Right atrium auricular region (tissue), 2 donors: ENCODE measurements at places on chromosomes 2 and 18.

GRCh38 chr18:26685438-26686157 is 137.2 kb upstream of the KCTD1 start:
- no peak for DNase-seq

- no peak for DNase-seq
Measured at GRCh38 chr2:46875226-46875899, 40.2 kb downstream of the MCFD2 start.

- DNase-seq = peak; percentile 87
Measured at GRCh38 chr2:238868616-238869292, 20.9 kb downstream of the TWIST2 start.

GRCh38 chr2:42054714-42055430 is 7.1 kb downstream of the PKDCC start:
- no peak for DNase-seq

DNA sequence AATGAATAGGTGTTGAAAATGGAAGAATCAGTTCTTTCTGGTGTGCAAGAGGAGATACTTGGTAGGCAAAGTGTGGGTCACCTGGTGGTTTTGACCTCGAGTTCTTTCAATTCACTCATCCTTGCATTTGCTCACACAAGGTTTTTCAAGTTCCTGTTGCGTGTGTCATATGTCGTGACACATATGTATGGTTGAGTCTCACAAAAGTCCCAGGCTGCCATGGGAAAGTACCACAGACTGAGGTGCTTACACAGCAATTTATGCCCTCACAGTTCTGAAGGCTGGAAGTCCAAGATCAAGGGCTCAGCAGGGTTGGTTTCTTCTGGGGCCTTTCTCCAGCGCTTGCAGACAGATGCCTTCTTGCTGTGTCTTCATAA is 64.4 kb downstream of the NCK2 start:
- no peak for DNase-seq

GRCh38 chr2:168495524-168495923 is 39.5 kb downstream of the CERS6 start:
- DNase-seq = no peak

GRCh38 chr2:7333960-7334493 is 416.8 kb downstream of the RNF144A start:
- no peak for DNase-seq

- no peak for DNase-seq
Measured at GRCh38 chr2:21404827-21405625, 281.3 kb downstream of the TDRD15 start.

GRCh38 chr2:42048299-42049220 is 739 bp downstream of the PKDCC start:
- no peak for DNase-seq

DNA sequence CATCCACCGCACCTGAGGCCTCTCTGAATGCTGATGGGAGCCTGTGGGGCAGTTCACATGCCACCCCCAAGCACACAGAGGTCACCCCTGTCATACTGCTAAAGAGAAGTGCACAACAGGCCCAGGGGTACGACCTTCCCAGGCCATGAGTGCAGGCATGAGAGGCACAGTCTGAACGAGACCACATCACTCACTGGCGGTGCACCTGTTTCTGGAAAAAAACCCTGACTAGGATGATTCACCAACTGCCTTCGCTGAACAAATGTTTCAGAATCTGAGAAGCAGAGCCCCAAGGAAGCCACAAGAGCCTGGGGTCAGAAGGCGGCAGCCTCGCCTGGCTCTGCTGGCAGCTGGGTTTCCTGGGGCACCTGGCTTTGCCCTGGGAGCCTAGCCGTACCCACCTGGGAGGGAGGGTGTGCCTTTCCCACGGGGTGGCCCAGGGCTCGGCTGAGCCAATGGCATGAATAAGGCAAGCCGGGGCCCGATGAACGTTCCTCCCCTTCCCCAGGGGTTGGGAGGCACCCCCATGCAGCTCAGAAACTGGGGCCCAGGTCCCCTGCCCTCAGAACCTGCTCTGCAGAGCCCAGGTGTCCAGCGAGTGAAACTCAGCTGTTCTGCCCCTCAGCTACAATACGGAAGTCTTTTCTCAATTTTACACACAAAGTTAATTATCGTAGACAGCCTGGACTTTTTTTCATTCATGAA is 73.8 kb downstream of the HDAC4 start:
- DNase-seq = peak; percentile 57

DNA sequence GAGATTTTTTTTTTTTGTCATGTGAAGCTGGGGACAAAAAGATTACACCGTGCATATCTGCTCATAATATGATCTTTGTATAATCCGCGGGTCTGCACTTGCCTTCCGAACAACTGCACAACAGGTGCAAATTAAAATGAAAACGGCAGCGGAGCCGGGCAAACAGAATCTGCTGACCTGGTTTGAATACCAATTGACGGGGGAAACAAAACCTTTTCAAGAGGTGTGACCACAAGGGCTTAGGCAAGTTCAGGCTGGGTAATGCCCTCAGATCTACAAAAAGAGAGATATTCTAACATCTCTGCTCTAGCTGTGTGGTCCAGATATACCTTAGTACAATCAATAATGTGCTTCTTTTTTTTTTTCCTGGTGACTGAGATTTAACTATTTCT is 88.5 kb downstream of the ZEB2 start:
- DNase-seq = no peak

DNA sequence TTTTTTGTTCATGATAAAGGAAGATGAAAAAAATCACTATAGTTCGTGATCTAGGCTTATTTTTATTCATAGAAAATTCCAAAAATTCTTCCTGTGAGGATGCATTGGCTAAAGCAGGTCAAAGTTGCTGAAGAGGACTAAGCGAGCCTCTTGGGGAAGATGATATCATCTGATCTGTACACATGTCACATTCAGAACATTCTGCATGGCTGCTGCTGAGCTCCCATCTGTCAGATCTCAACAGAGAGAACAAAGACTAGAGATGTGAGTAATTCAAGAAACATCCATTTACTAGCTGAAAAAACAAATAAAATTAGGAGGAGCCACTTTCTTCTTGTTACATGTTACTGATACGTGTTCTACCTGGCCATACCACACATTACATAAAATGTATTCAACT is 518.6 kb upstream of the FSIP2 start:
- no peak for DNase-seq

- DNase-seq = no peak
Measured at GRCh38 chr2:96130483-96130882, 7.8 kb downstream of the ASTL start.

DNA sequence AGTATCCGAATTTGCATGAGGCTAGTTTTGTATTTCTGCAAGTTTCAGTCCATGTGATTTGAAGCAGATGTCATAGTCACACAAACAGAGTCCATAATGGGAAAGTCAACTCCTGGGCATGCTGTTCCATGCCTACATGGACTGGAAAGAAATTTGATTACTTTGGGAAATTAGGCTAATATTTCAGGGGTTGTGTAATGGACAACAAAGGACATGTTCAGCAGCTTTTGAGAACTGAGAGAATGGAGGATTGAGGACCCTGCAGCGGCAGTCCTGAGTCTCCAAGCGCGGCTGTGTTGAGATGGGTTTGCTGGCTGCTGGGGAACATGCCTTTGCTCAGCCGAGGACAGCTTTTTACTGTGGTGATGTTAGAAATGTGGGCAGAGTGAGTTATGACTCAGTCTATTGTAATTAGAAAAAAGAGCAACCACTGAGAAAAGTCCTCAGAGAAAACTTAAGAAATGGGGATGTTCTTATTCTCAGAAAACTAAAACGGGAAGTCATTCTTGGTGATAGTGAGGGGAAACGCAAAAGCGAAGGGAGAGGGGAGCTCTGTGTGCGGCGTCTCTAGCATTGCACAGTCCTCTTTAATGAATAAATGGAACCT is 149.2 kb downstream of the FAM210A start:
- peak; percentile 70 for DNase-seq

DNA sequence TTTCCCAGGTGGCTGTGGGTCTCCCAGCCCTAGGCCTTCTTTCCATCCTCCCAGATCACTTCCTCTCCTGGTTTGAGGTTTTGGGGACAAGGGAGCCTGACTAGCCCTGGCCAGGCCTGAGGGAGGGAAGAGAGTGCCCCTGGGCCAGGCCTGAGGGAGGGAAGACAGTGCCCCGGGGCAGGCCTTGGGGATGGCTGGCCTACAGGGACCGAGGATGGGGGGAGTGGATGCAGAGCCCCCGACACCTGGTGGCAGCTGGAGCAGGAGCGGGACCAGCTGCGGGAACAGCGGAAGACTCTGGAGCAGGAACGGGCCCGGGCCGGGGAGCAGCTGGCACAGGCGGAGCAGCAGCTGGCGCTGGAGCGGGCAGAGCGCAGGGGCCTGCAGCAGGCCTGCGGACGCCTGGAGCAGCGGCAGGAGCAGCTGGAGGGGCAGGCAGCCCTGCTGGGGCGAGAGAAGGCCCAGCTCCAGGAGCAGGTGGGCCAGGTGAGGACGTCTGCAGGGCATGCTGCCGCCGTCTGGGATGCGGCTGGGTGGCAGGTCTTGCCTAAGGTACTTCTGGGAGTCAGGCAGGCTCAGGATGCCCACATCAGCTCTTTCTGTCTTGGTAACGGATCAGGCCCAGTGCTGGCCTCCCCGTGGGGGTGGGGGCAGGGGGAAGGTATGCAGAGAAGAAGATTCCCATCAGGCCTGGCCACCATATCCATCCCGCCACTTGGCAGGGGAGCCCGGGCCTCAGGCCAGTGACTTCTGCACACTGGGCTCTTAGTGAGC is 29.2 kb downstream of the CROCC2 start:
- DNase-seq = peak; percentile 32

DNA sequence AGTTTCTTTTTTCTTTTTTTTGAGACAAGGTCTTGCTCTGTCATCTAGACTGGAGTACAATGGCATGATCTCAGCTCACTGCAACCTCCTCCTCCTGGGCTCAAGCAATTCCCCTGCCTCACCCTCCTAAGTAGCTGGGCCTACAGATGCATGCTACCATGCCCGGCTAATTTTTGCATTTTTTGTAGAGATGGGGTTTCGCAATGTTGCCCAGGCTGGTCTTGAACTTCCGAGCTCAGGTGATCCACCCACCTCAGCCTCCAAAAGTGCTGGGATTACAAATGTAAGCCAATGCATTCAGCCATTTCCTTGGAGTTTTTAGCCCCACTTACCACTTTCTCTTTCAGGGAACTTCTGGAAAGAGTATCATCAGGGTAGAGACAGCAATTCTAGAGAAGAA is 153.3 kb upstream of the THSD7B start:
- DNase-seq = no peak

DNA sequence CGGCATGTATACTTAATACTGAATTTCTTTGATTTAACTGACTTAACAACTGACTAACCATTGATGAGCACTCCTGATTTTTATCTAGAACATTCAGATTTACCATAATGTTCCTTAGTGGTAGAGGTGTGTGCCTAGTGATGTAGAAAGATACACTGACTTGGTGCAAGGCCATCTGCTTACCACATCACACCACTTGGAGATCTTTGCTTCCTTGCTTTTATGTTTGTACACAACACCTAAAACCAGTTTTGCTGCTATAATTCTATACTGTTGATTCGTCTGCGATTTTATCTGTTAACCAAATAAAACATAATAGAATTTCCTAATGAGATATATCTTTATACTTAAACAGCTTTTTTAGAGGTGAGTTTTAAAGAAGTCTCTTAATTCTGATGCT is 3.9 kb upstream of the FARP2 start:
- DNase-seq = no peak

DNA sequence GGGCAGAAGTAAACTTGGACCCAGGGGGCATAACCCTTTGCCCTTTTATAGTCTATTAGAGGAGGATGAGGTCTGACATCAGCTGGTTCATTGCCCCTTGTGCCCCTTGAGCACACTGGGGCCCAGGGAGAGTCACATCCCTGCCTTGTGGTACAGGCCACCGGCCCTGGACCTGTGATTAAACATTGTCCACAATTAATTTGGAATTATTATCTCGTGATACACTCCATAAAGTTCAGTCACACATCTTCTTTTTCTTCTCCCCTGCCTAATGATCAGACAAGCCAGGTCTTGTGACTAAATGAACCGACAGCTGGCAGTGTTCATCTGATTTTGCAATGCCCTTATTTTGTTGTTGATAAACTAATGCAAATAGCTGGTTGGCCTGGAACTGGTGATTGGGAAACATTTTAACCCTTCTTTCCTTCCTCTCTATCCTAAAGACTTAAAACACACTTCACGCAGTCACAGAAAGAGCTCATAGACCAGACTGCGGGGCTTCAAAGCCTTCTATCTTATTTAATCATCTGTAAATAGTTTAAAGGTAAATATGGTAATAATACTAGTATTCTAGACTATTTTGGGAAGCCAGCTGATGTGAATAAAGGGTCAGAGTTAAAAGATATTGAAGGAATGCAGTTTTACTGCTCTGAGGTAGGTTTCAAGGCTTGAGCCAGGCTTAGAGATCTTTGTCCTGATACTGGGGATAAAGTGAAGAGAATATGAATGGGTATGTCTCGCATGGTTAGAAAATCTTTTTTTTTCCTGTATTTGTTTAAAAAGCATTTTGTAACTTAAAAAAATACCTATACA is 13.4 kb downstream of the IL1R1 start:
- no peak for DNase-seq

- DNase-seq = no peak
Measured at GRCh38 chr18:46531482-46531881, 125.5 kb downstream of the LOXHD1 start.

DNA sequence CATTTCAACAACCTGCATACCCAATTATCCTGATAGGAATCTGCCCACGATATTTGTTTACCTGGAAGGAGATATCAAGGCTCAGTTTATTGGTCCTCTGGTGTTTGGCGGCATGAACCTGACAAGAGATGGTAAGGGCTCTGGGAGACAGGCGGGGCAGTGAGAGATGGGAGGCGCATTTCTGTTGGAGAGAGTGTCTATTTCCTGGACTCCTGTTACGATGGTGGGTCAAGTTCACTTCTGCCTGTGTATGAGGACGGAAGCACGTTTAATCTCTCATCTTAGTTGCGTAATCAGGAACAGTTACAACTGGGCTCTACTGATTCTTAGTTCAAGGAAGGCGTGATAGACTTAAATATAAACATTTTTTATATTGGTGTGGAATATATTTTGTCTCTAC is 8.9 kb downstream of the PDCL3 start:
- DNase-seq = no peak

DNA sequence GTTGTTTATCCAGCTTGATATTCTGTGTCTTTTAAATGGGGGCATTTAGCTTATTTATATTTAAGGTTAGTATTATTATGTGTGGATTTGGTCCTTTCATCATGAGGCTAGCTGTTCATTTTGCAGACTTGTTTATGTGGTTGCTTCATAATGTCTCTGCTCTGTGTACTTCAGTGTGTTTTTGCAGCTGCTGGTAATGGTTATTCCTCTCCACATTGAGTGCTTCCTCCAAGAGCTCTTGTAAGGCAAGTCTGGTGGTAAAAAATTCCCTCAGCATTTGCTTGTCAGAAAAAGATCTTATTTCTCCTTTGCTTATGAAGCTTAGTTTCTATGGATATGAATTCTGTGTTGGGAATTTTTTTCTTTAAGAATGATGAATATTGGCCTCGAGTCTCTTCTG is 47.8 kb upstream of the NT5C1B start:
- DNase-seq = no peak

GRCh38 chr2:71714601-71715240 is 261.4 kb downstream of the DYSF start:
- DNase-seq = no peak

- no peak for DNase-seq
Measured at GRCh38 chr2:235463893-235464292, 29.9 kb upstream of the AGAP1 start.
